ENCODE measurements at places on chromosomes 4 and X.
A peak's percentile ranks its signal among the peaks of the same experiment; 100 is the strongest.

- no peak for DNase-seq
These were observed 285.6 kb downstream of the SHOX start for GRCh38 chrX:916230-916599.

GRCh38 chr4:174593701-174594100 is 71.4 kb upstream of the HPGD start:
- no peak for DNase-seq

GRCh38 chr4:140533951-140534480 is 10.0 kb downstream of the ELMOD2 start:
- no peak for DNase-seq

DNA sequence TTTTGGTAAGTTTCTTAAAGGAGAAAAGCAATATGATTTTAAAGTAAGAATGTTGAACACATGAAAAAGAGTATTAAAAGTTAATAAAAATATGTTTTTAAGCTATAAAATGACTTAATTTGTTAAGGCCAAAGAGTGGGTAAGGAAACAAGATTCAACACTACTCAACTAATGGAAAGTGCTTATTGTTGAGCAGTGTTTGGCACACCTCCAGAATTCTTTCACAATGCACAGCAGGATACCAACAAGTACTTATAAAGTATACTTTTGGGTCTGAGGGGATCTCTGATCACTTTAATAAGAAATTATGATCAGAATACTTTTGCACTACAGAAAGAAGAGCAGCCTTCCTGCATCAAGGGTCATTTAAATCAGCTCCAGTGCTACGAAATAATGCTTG is 5.9 kb downstream of the LAMP2 start:
- no peak for DNase-seq

- peak; percentile 78 for DNase-seq
These were observed 5.6 kb downstream of the CYSLTR1 start for GRCh38 chrX:78321809-78322208.

- no peak for DNase-seq
These were observed 21.1 kb upstream of the PDS5A start for GRCh38 chr4:39998659-39999345.

DNA sequence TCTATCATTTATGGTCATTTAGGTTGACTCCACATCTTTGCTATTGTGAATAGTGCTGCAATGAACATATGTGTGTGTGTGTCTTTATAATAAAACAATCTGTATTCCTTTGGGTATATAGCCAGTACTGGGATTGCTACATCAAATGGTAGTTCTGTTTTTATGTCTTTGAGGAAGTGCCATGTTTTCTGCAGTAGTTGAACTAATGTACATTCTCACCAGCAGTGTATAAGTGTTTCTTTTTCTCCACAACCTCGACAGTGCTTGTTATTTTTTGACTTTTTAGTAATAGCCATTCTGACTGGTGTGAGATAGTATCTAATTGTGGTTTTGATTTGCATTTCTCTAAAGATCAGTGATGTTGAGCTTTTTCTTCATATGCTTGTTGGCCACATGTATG is 80.5 kb downstream of the ARHGAP6 start:
- no peak for DNase-seq

- DNase-seq = no peak
These were observed 218.7 kb upstream of the PPARGC1A start for GRCh38 chr4:24108567-24108966.
